Mesenteric fat pad (tissue), 1 donor: ENCODE measurements at places on chromosomes 5 and 9.
A peak's percentile ranks its signal among the peaks of the same experiment; 100 is the strongest.

DNA sequence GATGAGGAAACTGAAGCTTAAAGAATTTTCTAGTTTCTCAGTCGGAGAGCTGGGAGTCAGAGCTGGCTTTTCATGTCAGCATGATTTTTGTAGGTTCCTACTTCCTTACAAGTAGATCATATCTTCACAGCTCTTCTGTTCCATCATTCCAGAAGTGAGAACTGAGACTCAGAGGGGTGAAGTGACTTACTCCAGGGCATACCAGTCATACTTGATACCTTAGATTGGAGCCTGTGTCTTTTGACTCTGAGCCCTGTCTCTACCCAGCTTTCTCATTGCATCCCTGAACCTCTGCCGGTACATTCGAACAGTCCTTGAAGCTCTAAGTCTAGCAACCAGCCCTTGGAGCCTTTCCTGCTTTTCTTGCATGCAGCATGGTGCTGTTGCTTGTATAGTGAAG is 53.3 kb downstream of the MCCC2 start:
- no peak for DNase-seq

GRCh38 chr9:2478421-2478820 is 143.2 kb upstream of the VLDLR start:
- DNase-seq: no peak

DNA sequence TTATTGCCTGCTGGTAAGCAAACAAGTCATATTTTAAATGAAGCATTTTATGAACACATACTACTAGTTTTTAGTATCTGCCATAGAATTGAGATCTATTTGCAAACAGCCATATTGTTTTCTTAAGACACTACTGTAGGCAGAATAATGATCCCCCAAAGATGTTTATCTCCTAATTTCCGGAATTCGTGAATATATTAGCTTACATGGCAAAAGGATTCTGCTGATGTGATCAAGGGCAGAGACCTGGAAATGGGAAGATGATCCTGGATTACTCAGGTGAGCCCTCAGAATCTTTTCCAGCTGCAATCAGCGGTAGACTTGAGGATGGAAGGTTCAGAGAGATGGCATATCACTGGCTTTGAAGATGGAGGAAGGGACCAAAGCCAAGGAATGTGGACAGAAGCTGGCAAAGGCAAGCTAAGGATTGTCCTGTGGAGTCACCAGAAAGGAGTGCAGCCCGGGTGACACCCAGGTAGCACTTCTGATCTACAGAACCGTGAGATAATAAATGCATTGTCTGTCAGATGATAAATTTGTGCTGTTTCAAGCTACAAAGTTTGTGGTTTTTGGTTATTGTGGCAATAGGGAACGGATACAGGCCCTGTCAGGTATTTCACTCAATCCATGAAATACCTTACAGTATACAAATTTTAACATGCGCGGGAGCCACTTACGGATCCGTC is 1.0 kb upstream of the ERCC6L2 start:
- DNase-seq: no peak

DNA sequence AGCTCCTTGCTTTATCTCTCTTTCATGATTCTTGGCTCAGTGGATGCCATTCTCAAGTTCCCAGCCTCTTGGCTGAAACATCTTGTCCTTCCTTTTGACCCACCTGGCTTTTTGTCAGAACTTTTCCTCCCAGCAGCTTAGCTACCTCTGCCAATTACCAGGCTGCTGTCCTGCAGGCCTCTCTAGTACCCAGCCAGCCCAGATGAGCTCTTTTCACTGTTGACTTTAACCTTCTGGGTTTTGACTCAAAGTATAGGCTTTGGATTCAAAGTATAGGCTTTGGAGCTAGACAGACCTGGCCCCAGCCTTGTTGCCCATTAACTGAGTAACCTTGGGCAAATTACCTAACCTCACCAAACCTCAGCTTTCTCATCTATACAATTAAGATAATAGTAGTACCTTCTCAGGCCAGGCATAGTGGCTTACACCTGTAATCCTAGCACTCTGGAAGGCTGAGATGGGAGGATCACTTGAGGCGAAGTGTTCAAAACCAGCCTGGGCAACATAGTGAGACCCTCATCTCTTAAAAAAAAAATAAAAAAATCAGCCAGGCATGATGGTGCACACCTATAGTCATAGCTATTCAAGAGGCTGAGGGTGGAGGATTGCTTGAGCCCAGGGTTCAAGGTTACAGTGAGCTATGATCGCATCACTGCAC is 6.6 kb upstream of the TMEFF1 start:
- no peak for DNase-seq

DNA sequence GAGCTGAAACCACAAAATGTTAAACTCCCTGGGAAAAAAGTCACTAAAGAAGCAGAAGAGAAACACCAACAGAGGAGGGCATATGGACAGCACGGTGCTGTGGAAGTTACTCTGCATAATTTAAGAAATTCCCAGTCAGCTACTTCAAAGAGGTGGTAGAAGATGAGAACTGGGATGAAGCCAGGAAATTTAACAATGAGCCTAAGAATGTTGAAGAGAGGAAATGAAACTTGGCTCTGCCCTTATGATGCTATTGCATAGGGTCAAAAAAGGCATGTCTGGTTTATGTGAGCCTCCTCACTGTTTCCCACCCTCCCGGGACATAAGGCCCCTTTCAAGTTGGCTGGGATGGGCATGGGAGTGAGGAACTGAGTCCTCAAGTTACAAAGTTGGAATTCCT is 25.4 kb upstream of the SNX18 start:
- DNase-seq: no peak

DNA sequence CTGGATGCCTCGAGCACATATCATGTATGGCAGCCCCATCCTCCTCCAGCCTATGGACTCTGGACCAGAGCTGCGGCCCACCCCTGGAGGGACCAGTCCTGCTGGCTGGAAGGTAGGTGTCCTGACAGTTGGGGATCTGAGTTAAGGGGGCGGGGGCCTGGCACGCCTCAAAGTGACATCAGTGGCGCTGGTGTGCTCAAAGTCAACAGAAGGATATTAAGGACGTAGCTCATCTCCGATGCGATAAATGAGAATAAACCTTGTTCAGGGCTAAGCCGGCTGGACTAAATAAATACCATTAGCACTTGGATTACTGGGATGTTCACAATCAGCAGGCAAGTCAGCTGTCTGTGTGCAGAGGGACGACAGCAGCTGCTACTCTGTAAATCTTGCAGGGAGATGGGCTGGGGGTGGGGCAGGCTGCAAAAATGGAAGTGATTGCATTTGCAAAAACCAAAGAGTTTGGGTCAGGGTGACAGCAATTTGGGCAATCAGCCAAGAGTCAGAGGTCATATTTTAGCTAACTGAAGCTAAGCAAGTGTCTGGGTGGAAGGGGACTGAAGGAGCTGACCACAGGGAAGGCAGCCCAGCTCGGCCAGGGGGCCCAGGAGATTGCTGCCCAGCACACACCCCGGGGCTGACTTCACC is 80.0 kb upstream of the LRRTM2 start:
- DNase-seq: peak; percentile 67

- DNase-seq: no peak
These were observed 1116.0 kb upstream of the SEMA6A start for GRCh38 chr5:117690612-117691011.

DNA sequence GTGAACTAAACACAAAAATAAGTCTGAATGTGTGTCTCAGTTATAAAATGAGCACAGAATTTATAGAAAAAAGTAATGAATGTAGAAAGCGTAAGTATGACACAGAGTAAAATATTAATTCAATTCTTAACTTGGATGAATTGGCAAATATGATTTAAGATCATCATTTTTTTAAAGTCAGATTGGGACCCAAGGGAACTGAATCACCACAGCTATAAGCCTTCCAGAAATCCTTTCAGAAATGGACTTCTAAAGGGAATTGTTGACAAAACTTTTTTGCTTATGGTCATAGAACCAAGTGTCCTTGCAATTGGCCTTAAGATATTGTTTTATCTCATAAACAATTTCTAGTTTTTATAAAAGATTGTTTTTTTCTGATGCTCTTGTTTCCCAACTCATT is 495.1 kb upstream of the DAB2 start:
- no peak for DNase-seq
